ENCODE measurements at places on chromosomes 3 and 15.

GRCh38 chr3:95297581-95297980 is 1234.7 kb downstream of the NSUN3 start:
- DNase-seq = no peak

- DNase-seq = no peak
Measured at GRCh38 chr15:70963199-70963598, 70.6 kb downstream of the LRRC49 start.

- DNase-seq = no peak
Measured at GRCh38 chr3:13277196-13277813, 142.8 kb downstream of the NUP210 start.

DNA sequence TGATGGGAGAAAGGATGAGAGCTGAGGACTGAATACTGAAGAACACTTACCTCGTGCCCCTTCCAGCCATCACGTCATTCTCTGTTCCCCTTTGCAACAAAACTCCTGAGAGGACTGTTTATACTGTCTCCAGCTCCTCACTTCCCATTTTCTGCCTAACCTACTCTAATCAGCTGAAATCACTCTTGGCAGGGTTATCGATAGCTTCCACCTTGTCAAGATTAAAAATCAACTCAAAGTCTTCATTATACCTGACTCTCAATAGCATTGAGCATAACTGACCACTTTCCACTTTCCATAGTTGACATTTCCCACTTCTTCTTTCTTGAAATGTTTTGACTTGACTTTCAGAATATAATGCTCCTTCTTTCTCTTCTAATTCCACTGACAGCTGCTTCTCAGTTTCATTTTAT is 4.3 kb downstream of the BTBD1 start:
- DNase-seq = no peak

DNA sequence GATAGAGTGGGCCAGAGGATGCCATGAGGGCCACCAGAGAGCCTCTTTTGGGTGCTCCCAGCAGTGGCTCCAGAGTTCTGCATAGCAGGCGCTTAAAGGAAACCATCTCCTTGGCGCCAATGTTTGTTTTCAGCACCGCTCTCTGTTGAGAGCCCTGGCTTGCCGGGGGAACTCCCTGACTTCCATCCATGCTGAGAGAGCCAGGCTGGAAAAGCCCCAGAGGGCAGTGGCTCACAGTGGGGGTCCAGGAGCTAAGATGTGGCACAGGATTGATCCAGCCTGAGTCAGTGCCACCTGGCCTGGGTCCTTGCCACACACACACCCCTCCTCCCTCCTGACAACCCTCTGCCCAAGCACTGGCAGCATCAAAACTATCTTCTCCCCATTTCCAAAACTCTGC is 50.4 kb upstream of the HACD2 start:
- DNase-seq = peak; percentile 91

- DNase-seq = no peak
Measured at GRCh38 chr15:40764629-40765103, 798 bp downstream of the GCHFR start.

DNA sequence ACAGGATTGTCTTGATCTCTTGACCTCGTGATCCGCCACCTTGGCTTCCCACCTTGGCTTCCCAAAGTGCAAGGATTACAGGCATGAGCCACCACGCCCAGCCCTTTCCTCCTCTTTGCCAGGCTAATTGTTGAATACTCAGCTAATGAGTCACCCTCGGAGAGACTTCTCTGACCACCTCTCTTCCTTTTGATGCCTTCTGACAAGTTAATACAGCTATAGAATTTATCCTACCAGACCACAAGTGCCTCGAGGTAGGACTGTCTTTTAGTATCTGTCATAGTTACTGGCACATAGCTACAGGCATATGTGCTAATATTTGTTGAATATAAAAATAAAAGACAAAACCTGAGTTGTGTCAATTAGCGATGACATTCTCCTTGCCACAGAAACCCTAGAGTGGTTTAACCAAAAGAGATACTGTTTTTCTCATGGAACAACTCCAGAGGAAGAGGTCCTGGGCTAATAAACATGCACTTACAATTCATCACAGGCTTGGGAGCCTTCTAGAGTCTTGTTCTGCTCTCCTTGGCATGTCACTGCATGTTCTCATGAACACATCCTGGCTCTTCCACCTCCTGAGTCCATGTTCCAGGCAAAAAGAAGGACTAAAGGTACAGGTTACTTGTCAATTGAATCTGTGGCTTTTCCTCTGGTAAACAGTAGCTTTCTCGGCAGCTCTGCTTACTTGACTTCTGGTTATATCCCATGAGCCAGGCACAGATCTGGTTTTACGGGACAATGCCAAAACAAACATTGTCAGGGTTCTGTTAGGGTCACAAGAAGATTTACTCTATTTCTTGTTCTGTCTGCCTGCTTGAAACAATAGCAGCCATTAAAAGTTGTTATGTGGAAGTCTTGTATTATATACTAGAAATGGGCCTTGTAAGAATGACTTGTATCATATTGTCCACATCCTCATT is 332.3 kb downstream of the THSD4 start:
- DNase-seq = no peak

DNA sequence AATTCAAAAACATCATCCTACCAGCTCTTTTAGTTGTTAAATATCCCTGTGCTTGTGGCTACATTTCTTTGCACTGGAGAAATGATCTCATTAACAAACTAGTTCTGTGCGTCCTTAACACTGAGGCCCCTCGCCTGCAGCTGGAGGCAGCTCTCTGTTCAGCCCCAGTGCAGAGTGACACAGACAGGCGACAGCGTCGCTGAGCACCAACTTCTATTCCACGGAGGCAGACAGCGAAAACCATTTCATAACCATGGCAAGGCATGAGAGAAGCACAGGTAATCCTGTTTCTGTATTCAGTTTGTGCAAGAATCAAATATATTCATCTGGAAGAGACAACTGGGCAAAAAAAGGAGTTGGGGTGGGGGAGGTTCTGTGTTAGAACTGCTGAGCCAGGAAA is 530.7 kb downstream of the ZIC1 start:
- DNase-seq = no peak

DNA sequence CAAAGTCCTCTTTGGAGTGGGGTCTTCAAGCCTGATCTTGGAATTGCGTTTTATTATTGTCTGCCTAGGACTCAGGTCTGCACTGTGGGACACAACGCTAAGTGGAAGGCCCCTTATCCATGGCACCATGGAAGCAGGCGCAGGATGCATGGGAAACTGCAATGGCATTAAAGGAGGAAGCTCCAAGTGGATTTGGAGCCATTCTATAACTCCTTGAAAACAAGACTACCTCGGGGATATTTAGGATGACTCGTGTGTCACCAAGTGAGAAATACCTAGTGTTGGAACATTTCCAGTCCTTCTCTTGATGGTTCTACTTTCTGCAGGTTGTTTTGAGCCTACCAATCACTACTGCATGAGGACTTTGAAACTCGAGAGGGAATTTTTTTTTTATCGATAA is 126.6 kb upstream of the ZBED2 start:
- no peak for DNase-seq

GRCh38 chr3:122991236-122991985 is 36.2 kb downstream of the SEMA5B start:
- no peak for DNase-seq

DNA sequence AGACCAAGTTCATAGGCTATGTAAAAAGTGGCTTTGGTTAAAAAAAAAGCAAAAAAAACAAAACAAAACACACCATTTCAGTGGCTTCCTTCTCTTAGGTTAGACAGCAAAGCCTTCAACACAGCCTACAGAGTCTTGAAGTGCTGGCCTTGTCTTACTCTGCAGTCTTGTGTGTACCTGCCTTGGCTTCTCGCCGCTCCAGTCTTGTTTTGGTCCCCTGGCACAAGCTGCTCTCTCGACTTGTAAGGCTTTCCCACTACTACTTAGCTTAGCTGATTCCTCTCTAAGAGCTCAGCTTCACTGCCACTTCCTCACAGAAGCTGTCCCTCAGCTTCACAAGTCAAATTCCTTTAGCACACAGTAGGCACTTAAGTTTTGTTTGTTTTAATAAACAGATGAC is 63.0 kb downstream of the ST3GAL6 start:
- DNase-seq = no peak

DNA sequence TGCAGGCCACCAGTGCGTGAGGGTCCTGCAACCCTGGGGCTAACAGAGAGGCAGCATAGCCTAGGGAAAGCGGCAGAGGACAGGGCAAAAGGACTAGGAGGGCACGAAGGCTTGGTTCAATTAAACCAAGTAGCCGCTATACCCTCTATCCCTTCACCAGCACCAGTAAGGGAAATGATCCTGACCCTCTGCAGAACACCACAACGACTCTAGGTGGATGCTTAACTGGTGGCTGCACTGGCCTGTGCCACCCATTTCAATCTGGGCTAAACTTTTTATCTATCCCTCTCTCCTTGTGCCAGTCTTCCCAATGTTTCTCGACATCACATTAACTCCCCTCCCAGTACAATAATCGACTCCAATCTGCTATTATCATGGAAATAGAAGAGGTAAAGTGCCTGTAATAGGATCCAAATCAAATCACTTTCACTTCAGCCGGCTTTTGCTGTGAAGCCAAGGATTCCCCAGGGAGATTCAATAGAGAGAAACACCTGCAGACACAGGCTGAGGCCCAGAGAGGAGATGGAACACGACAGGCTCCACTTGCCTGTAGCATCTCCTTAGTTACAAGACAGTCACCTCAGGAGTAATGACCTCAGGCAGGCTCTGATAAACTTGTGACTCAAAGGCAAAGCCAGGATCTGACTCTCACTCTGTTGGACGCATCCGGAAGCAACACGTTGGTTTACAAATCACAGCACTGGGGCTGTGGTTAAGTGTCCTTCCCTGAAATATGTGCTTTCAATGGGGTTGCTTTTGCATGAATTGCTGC is 791.6 kb upstream of the ARRDC4 start:
- no peak for DNase-seq

DNA sequence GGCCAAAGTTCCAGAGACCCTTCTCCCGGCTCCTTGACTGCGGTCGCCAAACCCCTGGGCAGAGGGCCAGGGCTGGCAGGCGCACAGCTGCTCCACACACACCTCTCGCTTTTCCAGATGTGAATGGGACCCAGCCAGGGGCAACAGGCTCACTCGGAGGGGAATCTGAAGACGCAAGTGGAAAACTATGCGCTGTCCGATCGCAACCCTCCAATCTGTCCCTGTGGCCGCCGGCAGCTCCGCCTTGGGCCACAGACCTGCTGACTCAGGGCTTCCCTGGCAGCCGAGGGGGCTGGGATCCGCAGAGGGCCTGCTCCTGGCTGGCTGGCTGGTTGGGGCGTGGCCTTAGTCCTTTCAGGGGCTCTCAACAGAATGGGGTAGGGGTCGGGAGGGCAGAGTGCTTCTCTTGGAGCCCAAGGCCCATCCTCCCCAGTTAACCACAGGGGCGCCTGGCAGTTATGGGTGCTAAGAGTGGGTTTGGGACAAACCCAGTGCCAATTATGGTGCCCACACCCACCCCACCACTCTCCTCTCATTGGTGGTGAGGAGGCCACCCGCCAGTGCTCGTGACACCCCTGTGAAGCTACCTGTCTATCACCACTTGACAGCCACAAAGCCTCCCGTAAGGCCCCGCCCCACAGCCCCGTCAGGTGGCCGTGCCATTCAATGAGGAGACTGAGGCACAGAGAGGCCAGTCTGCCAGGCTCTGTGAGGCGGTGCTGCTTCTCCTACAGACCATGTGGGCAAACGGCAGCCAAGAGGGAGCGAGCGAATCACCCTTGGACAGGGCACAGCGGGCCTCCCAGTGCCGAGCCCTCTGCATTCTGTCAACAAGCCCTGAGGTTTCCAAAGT is 53.8 kb downstream of the IQSEC1 start:
- no peak for DNase-seq

- DNase-seq = no peak
Measured at GRCh38 chr3:55906896-55907295, 419.8 kb upstream of the WNT5A start.

DNA sequence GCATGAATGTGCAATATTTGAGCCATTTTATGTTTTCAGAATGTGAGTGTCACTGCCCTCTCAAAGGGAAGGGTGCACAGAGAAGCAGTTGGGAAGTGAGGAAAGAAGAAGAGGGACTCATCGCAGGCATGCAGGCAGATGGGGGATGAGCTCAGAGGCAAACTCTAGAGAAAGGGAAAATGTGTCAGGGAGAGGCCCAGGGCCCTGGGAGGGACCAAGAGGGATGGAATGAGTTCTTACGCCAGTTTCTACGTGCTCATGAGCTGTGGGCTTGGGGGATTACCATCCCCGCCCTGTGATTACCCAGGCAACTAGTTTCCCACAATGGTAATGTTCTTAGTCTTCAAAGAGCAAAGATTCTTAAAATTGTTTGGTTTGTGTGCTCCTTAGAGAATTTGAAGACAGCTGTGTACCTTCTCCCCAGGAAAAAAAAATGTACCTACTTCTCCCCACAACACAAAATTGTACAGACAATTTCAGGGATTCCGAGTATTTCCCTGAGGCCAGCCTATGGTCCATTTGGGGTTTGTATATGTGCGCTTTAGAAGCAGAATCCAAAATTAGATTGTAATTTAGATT is 17.8 kb downstream of the GCSAM start:
- no peak for DNase-seq

DNA sequence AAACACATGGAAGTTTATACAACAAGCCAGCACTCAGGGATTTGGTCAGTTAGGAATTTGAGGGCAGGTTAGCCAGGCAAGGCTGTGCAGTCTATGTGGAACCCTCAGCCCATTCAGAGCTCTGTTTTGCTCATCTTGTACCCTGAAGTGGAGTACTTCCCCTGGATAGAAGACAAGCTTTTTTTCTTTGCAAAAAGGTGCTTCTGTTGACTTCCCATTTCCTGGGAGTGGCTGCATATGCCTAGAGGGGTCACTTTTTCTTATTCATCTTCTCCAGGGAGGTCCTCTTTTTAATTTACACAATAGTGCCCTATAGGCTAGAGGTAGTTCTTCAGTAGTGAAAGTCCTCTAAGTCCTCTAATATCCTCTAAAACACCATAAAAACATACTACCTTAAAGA is 225.0 kb upstream of the P2RY1 start:
- DNase-seq = no peak

Data from COR-L47 (cell line).